OCI-LY7 (cell line): ENCODE measurements at places on chromosomes 3 and 15. TPM values are rescaled to one million over a fixed set of nuclear protein-coding genes. Genes with fewer than 3 reads are reported as not detected.

GRCh38 chr15:42918047-42918446, 2.5 kb downstream of the TTBK2 start:
- DNase-seq = peak; percentile 39

DNA sequence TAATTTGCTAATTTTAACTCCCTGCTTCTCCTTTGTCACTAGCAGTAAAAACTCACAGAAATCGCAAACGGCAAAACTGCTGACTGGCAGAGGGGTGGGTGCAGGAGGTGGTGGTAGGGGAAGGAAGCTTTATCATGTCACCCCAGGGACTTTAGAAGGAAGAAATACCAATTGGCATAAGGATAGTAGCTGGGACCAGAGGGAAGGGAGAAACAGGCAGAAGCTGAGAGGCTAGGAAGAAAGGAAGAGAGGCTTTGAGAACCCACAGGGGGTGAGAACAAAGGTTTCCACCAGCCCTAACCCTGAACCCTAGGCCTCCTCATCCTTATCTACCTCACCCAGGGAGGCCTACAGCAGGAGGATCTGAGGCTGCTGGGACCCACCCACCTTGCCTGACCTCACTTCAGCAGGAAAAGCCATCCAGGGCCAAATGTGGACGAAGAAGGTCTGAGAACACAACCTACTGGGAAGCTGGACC, 10.7 kb downstream of the ITGB5 start:
- DNase-seq = no peak

The SCG5 gene
- 4.1 and 4.7 TPM in 2 replicates for total RNA-seq

The ISLR2 gene
- not detected in 2 replicates for total RNA-seq

GRCh38 chr3:123287962-123288302, 86.2 kb downstream of the SEC22A start:
- DNase-seq = peak; percentile 6

The ADIPOQ gene
- total RNA-seq = not detected in 2 replicates

GRCh38 chr3:132404276-132404675, 13.0 kb upstream of the DNAJC13 start:
- no peak for DNase-seq

GRCh38 chr15:93362821-93363220, 273.8 kb upstream of the RGMA start:
- no peak for DNase-seq

The CHST13 gene
- not detected in 2 replicates for total RNA-seq

The ESYT3 gene
- total RNA-seq = not detected in 2 replicates

The B3GNT5 gene
- total RNA-seq = 0.11 TPM in 1 of 2 replicates, not detected in the other

The CGNL1 gene
- 0.04 TPM in 1 of 2 replicates, not detected in the other for total RNA-seq

GRCh38 chr3:16456784-16457415, 56.6 kb downstream of the RFTN1 start:
- no peak for DNase-seq

GRCh38 chr3:46663591-46664135, 29.8 kb downstream of the ALS2CL start:
- DNase-seq = peak; percentile 18

GRCh38 chr3:193686665-193687483, 93.9 kb downstream of the OPA1 start:
- no peak for DNase-seq

GRCh38 chr3:65871305-65872141, 167.2 kb downstream of the MAGI1 start:
- no peak for DNase-seq

The HYAL2 gene
- 7.6 and 7.7 TPM in 2 replicates for total RNA-seq

DNA sequence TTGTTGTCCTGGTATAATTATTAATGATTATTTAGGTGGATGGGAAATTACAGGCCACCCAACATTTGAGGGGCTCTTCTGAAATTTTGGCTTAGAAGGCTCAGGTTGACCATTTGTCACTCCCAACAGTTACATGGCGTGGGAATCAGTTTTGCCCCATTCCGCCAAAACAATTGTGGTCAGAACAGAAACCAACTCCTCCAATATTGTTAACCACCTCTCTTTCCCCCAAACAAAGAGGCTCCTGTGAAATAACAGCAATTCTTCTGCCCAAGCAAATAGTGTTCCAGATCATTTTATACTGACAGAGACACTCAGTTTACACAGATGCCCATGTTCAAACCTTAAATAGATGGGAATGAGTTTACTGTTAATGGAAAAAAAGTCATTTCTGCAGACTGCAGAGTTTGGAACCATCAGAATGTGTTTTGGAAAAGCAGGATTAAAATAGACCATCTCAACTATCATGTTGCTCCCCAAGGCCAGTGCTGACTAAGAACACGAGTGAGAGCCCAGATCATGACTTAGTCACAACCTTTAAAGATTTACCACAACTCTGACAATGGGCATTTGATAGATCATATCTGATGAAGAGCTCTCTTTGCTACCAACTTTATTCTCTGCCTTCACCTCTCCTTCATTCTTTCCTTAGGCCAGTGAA, 102.1 kb downstream of the DUT start:
- no peak for DNase-seq

DNA sequence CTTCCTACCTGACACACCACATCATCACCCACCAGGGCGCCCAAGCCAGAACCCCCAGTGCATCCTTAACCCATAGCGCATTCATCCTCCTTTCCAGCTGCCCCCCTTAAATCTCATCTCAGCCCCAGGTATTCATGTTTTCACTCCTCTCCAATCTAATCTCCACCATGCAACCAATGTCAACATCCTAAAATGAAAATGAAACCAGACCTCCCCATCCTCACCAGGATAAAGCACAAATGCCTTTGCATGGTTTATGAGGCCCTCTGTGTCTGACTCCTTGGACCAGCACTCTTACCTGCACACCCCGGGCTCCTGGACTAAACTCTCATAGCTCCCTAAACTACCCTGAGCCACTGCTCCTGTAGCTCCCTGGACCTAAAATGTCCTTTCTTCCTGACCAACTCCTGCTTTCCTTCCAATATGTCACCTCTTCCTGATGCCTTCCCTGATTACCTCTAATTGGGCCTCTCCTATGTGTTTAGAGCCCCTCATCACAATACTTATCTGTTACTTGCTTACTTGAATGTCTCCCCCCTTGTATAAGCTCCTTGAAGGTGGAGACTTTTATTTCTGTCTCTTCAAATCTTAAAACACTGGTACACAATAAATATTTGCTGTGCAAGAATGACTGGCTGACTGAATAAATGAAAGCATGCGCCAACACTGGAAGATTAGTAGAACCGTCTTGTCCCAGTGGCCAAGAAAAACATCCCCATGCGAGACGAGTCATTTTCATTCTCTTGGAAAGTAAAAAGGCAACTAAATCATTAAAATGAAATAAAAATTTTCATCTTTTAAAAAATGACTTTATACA, 142.5 kb downstream of the XXYLT1 start:
- DNase-seq = no peak

DNA sequence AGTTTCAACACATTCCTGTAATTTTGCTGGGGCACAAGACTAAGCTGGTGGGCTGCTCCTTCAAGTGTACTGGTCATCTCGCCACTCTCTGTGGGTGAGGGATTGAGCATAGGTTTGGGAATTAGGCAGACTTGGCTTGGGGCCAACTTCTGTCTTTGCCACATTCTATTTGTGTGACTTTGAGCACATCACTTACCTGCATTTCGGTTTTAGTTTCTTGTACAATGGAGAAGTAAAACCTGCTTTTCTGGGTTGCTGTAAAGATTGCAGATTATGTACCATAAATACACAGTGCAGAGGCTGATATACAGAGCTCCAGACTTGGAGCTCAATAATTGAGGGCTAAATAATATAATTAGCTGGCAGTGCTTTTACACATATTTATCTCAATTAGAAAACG, 162.1 kb downstream of the C3orf38 start:
- no peak for DNase-seq

The ALDH1A3 gene
- total RNA-seq = not detected in 2 replicates

The GMNC gene
- not detected in 2 replicates for total RNA-seq

GRCh38 chr3:123258359-123258758, 56.6 kb downstream of the SEC22A start:
- no peak for DNase-seq

GRCh38 chr3:174720717-174721116, 138.4 kb upstream of the NAALADL2 start:
- DNase-seq = no peak

- DNase-seq = no peak
Measured at GRCh38 chr3:60277361-60277800, 973.9 kb downstream of the FHIT start.

GRCh38 chr3:58586776-58587192, 9.6 kb upstream of the FAM107A start:
- no peak for DNase-seq

GRCh38 chr3:197847866-197848401, 56.9 kb downstream of the LRCH3 start:
- DNase-seq = peak; percentile 77

- no peak for DNase-seq
Measured at GRCh38 chr3:53799338-53799865, 46.8 kb downstream of the CHDH start.

DNA sequence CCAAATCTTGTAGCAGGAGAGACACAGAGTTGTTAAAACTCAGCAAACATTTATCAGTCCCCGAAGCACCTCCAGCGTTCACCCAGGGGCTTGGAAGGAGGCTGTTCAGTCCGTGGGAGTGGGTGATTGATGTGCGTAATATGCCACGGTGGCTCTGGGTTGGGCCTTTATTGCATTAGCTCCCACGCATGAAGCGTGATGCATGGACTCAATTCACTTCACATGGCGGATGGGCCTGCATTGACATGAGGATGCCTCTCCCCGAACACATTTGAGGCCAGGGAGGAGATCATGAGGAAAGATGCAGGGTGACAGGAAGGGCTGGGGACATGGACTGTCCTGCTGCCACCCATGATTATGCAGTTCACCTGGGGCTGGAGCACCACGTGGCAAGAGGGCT, 126.5 kb downstream of the FAM43A start:
- DNase-seq = no peak

DNA sequence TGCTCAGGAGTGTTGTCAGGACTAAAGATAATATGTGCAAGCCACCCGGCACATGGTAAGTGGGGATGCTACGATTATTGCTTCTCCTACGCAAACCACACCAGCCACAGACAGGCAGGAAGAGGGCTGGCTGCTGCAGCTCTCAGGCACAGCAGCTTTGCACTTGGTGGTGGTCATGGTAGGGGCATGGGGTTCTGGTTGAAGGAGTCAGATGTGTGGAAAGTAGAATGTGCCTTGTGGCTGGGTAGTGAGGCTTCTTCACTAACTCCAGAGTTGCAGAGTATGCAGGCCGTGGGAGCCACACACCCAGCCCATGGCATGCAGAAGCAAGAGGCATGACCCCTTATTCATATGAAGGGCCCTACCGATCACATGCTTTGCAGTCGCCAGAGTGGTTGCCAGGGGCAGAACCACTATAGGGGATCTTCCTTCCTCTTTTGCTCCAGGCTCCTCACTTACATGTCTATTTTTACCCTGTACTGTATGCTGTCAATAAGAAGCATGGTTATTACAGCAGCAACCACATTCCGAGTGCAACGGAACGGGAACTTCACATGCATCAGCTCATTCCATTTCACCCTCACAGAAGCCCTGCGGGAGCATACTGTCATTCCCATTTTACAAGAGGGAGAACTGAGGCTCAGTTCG, 59.2 kb upstream of the HERC1 start:
- no peak for DNase-seq

- DNase-seq = no peak
Measured at GRCh38 chr3:70943886-70944285, 631.4 kb upstream of the MDFIC2 start.

- DNase-seq = peak; percentile 79
Measured at GRCh38 chr3:39147711-39148434, 5.5 kb downstream of the CSRNP1 start.
